ENCODE measurements at places on chromosomes 3 and 15. TPM values are rescaled to one million over a fixed set of nuclear protein-coding genes. Genes with fewer than 3 reads are reported as not detected.
A peak's percentile ranks its signal among the peaks of the same experiment; 100 is the strongest.

USP50 gene
- total RNA-seq = 0.46 TPM

PLSCR4 gene
- total RNA-seq = 0.71 TPM

ROPN1 gene
- not detected for total RNA-seq

SNTN gene
- not detected for total RNA-seq

PATL2 gene
- total RNA-seq = not detected

MLF1 gene
- total RNA-seq = 25.4 TPM

ERC2 gene
- 24.8 TPM for total RNA-seq

PPP2R3A gene
- 24.1 TPM for total RNA-seq

AMT gene
- total RNA-seq = 35.4 TPM

GOLGA8H gene
- total RNA-seq = 0.24 TPM

STRIT1 gene
- total RNA-seq = not detected

OGG1 gene
- total RNA-seq = 15.8 TPM

SERPINI1 gene
- 9.0 TPM for total RNA-seq

OR4M2 gene
- total RNA-seq = not detected

SSUH2 gene
- 0.37 TPM for total RNA-seq

SOX14 gene
- not detected for total RNA-seq

PAQR9 gene
- 2.2 TPM for total RNA-seq

SHC4 gene
- 2.2 TPM for total RNA-seq

LRRIQ4 gene
- total RNA-seq = not detected

GOLGA8G gene
- total RNA-seq = not detected

MAP6D1 gene
- 12.4 TPM for total RNA-seq

- peak; percentile 52 for DNase-seq
These were observed 600.8 kb downstream of the FOXP1 start for GRCh38 chr3:70982700-70983140.

- DNase-seq = no peak
These were observed 39.2 kb downstream of the NUP210 start for GRCh38 chr3:13380971-13381370.

DNA sequence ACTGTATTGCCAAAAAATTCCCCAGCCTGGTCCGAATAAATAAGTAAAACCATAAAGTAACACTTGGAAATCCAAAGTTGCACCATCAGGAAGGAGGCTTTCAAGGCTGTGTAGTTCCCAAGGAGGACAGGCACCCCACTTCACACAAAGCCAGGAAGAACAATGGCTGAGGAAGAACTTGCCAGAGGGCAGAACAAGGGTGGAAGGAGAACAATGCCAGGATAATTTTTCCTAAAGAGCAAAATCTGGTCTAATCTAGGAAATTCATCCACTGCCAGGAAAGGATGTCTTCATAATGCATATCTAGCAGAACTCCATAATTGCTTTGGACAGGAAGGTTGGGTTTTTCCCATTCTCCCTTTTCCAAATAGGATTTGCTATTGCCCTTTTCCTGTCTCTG lies 15.7 kb upstream of the ARID3B start:
- DNase-seq = no peak

GRCh38 chr3:141422961-141423582 lies 54.8 kb downstream of the ZBTB38 start:
- DNase-seq = no peak

- no peak for DNase-seq
These were observed 5.7 kb downstream of the PLCH1 start for GRCh38 chr3:155739154-155739553.

- DNase-seq = peak; percentile 54
These were observed 36.5 kb downstream of the GMNC start for GRCh38 chr3:190826018-190826417.

GRCh38 chr3:125154800-125155269 lies 57.7 kb downstream of the SLC12A8 start:
- DNase-seq = no peak

- DNase-seq = no peak
These were observed 139.8 kb downstream of the OPA1 start for GRCh38 chr3:193732827-193733226.

DNA sequence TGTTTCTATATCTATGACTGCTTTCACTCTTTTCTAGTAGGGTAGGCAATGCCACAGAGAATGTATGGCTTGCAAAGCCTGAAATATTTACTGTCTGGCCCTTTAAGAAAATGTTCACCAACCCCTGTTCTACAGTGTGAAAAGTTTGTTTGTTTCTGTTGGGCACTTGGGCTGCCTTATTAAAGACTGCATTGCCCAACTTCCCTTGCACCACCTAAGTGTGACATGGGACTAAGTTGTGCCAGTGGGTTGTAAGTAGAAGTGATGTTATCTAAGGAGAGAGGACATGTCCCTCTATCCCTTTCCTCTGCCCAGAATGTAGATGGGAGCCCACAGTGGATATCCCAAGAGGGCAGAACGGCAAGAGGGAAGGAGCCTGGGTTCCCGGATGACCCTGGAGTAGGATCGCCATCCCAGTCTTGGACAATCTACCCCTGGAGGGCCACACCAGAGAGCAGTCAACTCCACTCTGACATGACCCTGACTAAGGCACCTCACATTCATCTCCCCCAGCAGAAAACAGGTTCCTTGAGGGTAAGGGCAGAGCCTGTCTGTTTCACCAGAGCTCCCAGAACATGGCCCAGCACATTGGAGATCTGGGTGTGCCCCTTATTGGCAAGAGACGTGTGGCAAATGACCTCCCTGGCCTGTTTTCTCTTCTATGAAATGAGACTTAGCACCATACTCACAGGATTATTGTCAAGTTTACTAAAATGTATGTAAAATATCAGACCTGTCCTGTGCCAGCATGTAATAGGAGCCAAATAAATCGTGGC lies 138.8 kb downstream of the SMAD6 start:
- DNase-seq = no peak

DNA sequence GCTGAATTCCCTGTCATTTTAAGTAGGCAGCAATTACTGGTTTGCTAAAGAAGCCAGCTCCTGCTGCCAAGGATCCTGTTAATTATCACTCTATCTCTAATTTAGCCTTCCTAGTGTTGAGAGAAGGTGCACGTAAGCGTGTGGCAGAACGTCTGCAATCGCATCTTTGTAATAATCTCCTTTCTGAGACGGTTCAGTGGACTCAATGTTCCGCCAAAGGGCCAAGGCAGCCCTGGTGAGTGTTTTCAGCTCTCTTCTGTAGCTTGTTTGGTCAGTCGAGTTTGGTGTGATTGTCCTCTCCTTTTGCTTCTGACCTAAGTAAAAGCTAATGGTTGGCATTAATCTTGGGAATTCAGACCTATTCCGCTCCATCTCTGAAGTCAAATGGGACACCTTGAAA lies 24.2 kb downstream of the MITF start:
- DNase-seq = no peak

DNA sequence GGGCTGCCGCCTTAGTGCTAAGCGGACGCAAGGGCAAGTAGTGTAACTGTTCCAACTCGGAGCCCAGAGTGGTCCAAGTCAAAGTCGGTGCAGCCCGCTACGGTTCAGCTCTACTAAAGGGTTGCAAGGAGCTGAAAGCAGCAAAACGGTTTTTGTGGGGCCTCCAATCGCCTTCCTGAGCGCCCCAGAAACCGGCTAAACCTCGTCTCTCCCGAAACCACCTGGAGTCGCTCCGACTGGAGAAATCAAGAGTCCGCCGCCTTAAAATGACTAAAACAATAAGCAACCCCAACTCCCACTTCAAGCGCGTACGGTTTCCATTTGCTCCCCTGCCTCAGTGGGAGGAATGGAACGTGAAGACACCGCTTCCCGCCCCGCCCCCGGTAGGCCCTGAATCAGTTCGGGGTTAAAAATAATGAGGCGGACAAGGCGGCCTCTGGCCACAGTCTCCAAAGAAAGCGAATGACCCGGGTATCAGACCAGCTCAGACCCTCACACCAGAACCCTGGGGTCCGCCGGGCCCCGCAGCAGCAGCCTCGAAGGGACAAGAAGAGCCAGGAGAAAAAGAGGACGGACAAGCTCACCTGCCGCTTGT lies 401 bp downstream of the SEC11A start:
- peak; percentile 53 for DNase-seq

- DNase-seq = no peak
These were observed 1.4 kb upstream of the APPL1 start for GRCh38 chr3:57226176-57226575.

GRCh38 chr3:4766263-4766662 lies 213.0 kb upstream of the BHLHE40 start:
- DNase-seq = no peak

DNA sequence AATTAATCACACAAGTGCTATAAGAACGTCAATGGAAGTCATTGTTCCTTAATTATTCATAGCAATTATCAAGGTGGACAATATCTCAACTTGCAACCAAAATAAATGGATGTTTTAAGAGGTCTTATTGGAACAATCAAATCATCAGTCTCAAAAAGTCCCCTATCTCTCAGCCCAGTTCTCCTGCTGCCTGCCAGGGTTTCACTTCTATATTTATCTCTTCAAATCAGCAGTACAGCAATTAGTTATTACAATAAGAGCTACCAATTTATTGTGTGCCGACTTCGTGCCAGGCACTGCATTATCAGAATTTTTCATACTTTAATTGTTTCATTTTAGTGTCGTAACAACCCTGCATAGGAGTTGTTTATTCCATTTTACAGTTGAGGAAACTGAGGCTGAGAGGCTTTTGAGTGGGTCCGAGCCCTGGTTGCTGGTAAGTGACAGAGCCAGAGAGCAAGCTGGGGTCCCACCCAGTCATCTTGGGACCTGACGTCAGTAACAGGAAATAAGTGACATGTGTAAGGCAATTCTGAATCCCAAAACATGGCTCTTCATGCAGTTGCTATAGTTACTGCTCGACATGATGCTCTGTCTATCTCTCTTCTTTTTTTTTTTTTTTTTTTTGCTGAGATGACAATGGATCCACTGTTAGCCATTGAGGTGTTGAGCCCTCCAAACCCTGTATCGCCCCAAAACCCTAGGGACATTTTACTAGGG lies 8.8 kb upstream of the KCTD6 start:
- DNase-seq = no peak

- no peak for DNase-seq
These were observed 1.1 kb downstream of the ATP10A start for GRCh38 chr15:25862071-25862471.

- no peak for DNase-seq
These were observed 106.8 kb downstream of the GABRG3 start for GRCh38 chr15:27077790-27078189.

DNA sequence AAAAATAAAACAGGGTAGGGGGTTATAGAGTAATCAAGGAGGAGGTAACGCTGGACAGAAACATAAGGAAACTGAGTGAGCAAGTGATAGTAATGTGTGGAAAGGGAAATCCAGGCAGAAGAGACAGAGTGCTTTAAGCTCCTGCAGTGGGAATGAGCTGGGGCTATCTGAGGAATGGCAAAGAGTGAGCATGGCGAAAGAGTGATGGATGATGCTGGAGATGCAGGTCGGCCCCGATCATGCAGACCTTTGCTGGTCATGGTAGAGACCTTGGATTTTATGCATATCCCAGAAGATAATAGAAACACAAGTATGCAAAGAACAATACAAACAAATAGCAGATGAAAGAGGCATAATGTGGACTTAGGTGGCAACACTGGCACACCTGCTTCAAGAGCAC lies 26.0 kb upstream of the ACAP2 start:
- DNase-seq = no peak

- peak; percentile 86 for DNase-seq
These were observed 50.7 kb downstream of the XYLB start for GRCh38 chr3:38397320-38397719.

- no peak for DNase-seq
These were observed 152.4 kb downstream of the EBLN2 start for GRCh38 chr3:73213896-73214295.

- no peak for DNase-seq
These were observed 25.7 kb upstream of the ANO10 start for GRCh38 chr3:43647331-43648166.

DNA sequence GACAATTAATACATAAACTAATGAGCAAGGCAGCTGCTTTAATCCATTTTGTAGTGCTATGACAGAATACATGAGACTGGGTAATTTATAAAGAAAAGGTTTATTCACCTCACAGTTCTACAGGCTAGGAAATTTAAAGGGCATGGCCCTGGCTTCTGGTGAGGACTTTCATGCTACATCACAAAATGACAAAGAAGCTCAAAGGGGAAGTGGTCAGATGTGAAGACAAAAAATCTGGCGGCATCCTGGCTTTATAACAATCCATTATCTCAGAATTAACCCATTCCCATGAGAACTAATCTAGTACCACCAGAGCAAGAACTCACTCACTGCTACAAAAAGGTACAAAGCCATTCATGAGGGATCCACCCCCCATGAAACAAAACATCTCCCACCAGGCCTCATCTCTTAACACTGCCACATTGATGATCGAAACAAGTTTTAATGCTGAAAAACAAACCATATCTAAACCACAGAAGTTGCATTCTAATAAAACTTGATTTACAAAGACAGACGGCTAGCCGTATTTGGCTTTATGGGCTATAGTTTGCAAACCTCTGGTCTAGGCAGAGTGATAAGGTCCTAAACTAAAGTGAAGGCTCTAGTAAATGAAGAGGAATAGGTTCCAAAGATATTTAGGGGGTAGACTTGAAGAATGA lies 44.2 kb downstream of the GSK3B start:
- no peak for DNase-seq

DNA sequence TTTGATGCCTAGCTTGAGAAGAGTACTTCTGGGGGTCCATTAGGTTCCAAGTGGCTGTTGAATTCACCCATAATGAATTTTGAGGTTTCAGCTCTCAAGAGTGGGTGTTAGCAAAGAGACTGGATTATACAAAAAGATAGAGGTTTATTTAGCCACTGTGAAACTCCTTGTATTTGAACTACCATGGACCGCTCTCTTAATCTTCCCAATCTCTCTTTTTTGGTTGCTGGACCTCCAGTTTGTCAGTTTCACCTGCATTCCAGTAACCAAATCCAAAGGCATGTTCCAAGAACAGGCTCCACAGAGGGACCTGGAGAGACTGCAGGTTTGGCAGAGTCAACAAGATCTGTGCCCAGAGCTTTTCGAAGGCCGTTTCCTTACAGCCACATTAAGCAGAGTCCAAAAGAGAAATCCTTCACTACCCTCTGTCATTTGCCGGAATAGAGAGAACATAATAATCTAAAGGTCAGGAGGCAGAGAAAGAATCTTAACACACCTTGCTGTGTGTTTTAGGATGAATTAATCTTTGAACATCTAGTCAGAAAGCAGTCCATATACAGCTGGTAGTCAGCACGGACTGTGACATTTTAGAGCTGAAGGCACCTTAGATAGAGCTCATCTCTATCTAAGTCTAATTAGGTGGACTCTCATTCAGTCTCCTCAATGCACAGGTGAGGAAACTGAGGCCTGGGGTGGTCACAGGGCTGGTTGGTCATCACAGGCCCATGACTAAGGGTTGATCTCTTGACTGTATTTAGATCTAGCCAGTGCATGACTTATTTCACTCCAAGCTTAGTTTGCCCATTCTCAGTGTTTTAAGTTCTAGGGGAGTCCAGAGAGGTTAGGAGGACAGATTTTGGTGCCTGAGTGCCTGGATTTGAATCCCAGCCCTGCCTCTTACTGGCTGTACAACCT lies 1.3 kb downstream of the ABHD2 start:
- DNase-seq = no peak

- DNase-seq = no peak
These were observed 27.3 kb downstream of the HDC start for GRCh38 chr15:50238255-50238654.

Measured in neural progenitor cell (in vitro differentiated cells).